AG10803 (cell line): ENCODE measurements at places on chromosomes 16 and 17.

DNA sequence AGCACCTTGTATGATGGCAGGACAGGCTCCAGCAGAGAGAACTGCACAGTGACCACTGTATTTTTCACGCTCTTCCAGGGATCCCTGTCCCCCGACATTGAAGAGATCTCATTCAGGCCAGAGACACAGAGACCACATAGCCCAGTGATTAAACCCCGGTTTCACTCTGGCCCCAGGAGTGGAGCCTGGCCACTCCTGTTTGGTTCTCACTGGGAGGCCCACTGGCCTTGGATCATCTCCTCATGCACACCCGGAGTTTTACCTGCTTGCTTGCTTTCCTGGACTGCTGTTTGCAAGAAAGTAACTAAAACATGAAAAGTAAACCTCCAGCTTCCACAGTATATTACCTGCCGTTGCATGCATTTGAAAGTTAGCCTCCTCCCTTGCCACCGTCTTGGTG, 13.2 kb upstream of the CLEC18C start:
- DNase-seq, result no peak

DNA sequence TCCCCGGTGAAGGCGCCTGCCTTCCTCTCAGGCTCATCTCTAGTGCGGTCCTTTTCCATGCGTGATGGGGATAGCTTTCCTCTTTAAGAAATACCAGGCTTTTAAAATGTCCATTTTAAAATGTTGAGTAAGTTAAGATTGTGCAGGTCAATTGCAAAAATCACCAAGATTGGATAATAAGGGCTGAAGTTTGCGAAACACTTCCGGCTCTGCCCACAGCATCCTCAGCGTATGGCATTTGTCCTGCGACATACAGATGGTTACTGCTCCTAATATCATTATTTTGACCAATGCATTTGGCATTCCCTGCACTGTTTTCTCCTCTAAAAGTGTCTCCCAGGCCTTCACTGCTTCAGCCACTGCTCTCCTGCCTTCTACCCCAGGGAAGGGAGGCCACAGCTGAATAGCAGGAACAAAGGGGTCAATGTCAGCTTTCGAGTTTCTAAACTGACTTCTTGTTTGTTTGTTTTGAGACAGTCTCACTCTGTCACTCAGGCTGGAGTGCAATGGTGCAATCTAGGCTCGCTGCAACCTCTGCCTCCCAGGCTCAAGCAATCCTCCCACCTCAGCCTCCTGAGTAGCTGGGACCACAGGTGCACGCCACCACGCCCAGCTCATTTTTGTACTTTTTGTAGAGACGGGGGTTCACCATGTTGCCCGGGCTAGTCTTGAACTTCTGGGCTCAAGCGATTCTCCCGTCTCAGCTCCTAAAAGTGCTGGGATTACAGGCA, 91.9 kb downstream of the CRISPLD2 start:
- DNase-seq, result peak; percentile 49

- no peak for DNase-seq
These were observed 1.9 kb upstream of the NFAT5 start for GRCh38 chr16:69563605-69564580.

GRCh38 chr17:77836557-77837041, 121.9 kb upstream of the TNRC6C start:
- peak; percentile 36 for DNase-seq

- peak; percentile 6 for DNase-seq
These were observed 671.1 kb downstream of the WWOX start for GRCh38 chr16:78770353-78771091.

DNA sequence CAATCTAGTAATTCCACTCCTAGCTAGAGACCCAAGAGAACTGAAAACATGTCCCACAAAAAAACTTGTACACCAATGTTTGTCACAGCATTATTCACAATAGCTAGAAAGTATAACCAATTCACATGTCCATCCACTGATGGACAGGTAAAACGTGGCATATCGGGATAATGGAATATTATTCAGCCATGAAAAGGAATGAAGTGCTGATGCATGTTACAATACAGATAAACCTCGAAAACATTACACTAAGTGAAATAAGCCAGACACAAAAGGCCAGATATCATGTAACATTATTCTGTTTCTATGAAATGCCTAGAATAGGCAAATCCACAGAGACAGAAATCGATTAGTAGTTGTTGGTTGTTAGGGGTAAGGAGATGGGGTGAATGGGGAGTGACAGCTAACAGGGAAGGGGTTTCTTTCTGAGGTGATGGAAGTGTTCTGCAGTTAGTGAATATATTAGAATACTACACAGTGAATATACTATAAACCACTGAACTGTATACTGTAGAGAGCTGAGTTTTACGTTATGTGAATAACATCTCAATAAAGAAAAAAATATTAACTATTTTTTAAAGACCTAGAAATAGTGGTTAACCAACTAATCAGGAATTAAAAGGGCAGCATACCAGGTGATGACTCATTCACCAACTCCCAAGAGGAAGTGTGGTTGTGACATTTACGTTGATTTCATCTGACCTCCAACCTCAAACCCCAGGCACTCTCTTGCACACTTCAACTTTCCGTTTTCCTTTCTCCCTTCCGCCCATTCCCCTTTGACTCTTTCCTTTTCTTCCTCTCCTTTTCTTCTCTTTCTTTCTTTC, 48.6 kb downstream of the GAS7 start:
- DNase-seq, result peak; percentile 84

- DNase-seq, result no peak
These were observed 1.2 kb downstream of the FOXF1 start for GRCh38 chr16:86511317-86512161.

DNA sequence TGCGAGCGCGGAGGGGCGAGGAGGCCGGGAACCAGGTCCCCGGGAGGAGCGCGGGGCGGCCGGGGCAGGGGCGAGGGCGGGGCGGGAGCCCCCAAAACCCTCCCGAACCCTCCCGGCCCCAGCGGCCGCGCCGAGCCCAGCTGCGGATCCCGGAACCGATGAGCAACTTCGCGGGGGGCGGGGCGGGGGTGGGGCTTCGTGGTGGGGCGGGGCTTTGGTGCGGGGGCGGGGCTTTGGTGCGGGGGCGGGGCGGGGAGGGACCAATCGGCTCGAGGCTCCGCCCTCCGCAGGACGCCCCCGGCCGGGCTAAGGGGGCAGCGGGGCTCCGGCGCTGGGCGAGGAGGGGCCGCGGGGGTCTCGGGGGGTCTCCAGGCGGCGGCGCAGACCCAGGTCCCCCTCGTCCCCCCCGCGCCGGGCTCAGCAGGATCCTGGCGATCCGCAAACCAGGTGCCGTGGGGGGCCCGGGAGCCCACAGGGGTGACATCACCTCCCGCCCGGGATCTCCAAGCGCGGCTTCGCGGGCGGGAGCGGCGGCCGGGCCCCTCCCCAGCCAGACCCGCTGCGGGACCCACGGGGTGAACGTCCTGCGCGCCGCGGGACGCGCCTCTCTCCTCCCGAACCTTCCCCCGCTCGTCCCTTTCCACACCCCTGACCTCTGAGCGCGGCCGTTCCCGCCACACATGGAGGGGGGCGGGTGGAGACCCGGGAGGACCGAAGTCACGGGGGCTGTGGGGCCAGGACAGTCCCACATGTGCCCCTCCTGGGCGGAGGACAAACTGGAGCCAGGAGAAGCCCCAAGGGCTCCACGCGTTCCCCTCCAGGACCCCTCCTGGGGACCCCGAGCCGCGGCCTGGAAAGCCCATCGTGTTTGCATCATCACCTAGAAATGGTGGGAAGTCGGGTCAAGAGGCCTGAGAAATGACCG, at the start of gene ABR:
ABR (minus strand) TSS at position 164 of the 925 bp plus-strand sequence. CDS start 254 bp downstream, outside the sequence.
- DNase-seq, result peak; percentile 16

DNA sequence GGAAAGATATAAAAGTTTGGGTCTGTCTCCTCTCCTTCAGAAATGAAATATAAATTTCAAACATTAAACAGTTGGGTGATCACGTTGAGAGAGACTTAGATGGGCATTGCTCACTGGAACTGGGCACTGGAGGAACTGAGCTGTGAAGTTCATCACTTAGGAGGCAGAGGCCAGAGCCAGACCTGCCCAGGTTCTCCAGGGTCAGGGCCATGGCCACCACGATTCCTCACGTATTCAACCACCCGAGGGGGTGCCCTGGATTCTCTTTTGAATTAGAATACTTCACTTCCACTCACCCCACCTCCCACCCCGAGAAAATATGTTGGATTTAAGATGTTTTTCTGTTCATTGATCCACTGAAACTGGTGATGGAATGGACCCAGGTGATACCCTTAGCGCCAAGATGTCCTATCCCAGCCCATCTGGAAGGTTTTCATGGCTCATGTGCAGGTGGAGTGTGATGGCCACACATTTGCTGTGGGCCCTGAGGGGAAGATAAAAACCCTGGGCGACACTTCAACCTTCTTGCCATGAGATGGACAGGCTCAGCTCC, 6.1 kb downstream of the PRR29 start:
- DNase-seq, result no peak

DNA sequence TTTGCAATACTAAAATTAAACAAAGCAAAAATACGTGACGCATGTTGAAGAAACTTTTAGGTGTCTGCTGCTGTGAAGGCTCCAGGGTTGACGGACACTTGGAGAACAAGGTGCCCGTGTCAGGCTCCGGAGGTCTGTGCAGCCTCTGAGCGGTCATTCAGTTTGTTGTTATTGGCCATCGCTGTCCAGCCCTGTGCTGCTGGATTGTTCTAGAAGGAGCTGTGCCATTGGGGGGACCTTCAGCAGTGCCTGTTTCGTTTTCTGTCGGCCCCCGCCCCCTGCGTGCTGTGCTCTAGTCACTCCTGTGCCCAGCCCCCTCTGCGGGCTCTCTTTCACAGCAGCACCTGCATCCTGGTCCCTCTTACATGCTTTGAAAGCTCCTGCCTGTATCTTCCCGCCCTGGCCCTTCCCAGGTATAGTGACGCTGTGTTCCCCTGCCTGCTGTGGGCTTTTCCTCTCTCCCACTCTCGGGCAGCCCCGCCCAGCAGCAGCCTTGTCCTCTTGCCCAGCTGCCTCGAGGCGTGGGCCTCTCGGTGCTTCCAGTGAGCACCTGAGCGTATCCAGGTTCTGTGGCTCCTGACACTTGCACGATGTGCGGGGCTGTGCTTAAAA, 50.7 kb downstream of the RNF213 start:
- DNase-seq, result no peak

GRCh38 chr17:59791603-59792457, 84.4 kb downstream of the VMP1 start:
- peak; percentile 84 for DNase-seq

GRCh38 chr17:4509401-4509800, 10.7 kb downstream of the SPNS2 start:
- no peak for DNase-seq

- DNase-seq, result no peak
These were observed 146.7 kb upstream of the SHISA6 start for GRCh38 chr17:11094331-11094730.

- DNase-seq, result peak; percentile 48
These were observed 294.1 kb downstream of the BCAS3 start for GRCh38 chr17:60971515-60972369.

- no peak for DNase-seq
These were observed 60.0 kb downstream of the HS3ST3B1 start for GRCh38 chr17:14360856-14361255.

DNA sequence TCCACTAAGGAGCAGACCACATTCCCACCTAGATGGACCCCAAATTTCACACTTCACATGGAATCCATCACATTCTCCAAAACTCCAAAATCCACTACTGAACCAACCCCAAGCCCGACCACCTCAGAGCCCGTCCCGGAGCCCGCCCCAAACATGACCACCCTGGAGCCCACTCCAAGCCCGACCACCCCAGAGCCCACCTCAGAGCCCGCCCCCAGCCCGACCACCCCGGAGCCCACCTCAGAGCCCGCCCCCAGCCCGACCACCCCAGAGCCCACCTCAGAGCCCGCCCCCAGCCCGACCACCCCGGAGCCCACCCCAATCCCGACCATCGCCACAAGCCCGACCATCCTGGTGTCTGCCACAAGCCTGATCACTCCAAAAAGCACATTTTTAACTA, 1.6 kb downstream of the GP1BA start:
- DNase-seq, result no peak

GRCh38 chr16:86740298-86740697, 161.9 kb downstream of the FOXL1 start:
- no peak for DNase-seq

- DNase-seq, result no peak
These were observed 1.5 kb downstream of the THOC6 start for GRCh38 chr16:3025032-3026002.

DNA sequence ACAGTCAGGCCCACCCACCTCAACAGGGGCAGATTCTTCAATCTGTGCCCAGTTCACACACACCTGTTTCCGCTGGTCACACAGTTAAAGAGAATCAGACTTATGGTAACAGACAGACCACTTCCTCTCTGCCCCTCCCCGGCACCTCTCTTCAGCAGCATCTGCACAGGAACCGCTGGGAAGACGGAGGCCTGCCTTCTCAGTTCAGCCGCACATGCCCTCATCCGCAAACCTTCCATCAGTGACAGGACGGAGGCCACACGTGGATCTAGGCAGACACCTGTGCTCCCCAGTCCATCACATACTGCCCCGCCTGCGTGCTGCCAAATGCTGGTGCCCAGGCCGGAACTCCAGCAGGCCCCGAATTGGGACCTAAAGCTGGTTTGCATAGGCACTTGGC, 10.3 kb downstream of the PHB1 start:
- no peak for DNase-seq

- DNase-seq, result no peak
These were observed 21.5 kb downstream of the IFT140 start for GRCh38 chr16:1590366-1590765.

DNA sequence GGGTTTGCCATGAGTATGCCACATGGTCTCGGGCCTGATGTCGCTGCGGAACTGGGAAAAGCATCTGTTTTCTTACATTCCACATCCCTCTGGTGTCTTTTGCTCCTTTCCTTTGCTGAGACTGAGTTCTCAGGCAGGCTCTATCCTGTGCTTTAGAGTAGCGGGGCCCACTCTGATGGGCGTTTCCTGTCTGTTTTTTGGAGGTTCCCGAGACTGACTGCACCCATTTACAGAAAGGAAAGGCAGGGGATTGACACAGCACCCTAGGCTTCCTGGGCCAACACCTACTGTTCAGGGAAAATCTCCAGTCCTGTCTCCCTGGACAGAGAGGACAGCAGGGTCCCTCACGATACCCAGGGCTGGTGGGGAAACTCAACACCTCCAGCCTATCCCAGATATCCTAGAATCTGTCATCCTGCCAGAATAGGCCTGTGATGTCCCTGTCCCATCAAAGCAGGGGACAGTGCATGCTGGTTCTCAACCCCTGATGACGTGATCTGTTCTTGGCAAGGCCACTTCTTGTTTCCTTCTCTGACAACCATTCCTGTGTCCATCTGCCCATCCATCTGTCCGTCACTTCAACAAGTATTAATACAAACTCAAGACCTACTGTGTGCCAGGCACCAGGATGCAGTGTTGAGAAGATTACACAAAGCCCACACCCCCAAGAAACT, 42.2 kb downstream of the ACTG1 start:
- no peak for DNase-seq

- no peak for DNase-seq
These were observed 11.9 kb upstream of the COL1A1 start for GRCh38 chr17:50213026-50214022.

GRCh38 chr16:77359065-77359502, 75.8 kb downstream of the ADAMTS18 start:
- peak; percentile 8 for DNase-seq

GRCh38 chr16:74896389-74897370, 88.2 kb downstream of the WDR59 start:
- peak; percentile 58 for DNase-seq

- peak; percentile 31 for DNase-seq
These were observed 11.1 kb upstream of the CHMP6 start for GRCh38 chr17:80980397-80981061.

- DNase-seq, result peak; percentile 41
These were observed 59.0 kb downstream of the ELAC2 start for GRCh38 chr17:12958786-12959185.

- peak; percentile 50 for DNase-seq
These were observed 4.4 kb upstream of the SLC39A11 start for GRCh38 chr17:73096866-73097265.

- DNase-seq, result peak; percentile 15
These were observed 1.7 kb downstream of the AKTIP start for GRCh38 chr16:53501216-53501859.
